ENCODE measurements at places on chromosomes 4 and X.

DNA sequence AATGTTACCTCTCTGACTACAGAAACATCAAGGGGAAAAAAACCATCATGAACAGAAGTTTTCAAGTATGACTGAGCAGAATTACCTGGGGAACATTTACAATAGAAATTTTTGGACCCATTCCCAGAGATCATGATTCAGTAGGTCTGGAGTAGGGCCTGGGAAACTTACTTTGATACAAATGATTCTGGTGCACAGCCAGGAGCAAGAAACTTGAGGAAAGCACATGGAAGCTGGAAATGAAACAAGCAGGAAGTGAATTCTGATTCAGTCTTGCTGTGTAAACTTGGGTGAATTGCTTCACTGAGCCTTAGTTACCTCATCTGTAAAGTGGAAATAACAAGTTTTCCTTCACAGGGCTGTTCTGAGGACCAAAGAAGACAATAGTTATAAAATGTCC is 192.5 kb upstream of the TAPT1 start:
- no peak for DNase-seq

- DNase-seq: no peak
These were observed 65.3 kb downstream of the EGF start for GRCh38 chr4:109977854-109978501.

GRCh38 chr4:177974461-177974860 is 532.2 kb upstream of the AGA start:
- DNase-seq: no peak

DNA sequence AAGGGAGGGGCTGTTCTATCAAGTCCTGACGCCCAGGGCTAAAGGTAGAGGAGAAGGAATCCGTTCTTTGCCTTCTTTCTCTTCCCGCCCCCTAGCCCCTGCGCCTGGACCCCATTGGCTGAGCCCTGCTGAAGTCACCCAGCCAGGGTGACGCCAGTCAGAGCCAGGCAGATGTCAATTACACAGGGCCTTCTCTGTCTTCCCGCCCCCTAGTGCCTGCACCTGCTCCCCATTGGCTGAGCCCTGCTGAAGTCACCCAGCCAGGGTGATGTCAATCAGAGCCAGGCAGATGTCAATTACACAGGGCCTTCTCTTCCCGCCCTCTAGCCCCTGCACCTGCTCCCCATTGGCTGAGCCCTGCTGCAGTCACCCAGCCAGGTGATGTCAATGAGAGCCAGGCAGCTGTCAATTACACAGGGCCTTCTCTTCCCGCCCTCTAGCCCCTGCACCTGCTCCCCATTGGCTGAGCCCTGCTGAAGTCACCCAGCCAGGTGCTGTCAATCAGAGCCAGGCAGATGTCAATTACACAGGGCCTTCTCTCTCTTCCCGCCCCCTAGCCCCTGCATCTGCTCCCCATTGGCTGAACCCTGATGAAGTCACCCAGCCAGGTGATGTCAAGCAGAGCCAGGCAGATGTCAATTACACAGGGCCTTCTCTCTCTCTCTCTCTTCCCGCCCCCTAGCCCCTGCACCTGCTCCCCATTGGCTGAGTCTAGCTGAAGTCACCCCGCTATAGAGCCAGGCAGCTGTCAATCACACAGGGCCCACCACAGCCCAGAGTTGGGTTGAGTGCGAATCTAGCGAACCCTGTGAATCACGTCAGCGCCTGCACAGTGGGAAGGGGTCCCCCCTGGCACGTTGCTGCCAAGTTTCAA is 46.4 kb downstream of the ASMT start:
- peak; percentile 48 for DNase-seq
